Right kidney (tissue), 9 donors: ENCODE measurements at places on chromosomes 6 and 20.

DNA sequence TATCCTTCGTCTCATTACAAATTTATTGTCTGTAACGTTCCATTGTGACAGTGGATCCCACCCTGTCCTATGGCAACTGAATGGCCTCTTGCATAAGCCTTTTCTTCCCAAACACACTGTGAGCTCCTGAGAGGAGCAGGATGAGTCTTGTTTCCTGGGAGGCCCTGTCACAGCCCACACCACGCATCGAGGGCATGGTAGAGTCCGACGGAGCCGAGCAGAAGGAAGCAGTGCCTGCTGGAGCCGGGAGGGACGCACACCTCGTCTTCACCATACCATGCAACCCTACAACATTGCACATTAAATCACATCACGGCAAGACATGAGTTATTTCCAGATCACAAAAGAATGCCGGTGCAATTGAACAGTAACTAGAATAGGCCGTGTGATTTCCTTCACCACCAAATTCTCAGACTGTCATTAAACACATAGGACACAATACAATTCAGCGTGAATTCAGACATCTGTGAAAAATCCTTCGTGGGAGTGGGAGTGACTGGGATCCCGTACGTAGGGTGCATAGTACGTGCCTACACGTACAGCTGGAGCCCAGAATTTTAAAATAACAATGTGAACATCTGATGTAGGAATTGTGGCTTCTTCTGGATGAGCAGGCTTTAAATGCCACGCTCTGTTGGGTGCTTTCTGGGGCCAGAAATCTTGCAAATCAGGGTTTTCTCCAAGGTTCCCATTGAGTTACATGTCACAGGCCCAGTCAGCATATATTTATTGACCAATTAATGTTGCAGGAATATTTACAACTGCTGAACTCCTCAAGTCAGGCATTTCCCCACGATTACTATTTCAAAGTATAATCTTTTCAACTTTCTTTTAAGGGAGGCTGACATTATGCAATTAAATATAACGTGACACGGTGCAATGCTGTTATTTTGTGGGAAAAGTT lies 201.8 kb downstream of the TTLL2 start:
- DNase-seq, result no peak

- peak; percentile 40 for DNase-seq
Measured at GRCh38 chr6:23608931-23609435, 517.0 kb upstream of the NRSN1 start.

DNA sequence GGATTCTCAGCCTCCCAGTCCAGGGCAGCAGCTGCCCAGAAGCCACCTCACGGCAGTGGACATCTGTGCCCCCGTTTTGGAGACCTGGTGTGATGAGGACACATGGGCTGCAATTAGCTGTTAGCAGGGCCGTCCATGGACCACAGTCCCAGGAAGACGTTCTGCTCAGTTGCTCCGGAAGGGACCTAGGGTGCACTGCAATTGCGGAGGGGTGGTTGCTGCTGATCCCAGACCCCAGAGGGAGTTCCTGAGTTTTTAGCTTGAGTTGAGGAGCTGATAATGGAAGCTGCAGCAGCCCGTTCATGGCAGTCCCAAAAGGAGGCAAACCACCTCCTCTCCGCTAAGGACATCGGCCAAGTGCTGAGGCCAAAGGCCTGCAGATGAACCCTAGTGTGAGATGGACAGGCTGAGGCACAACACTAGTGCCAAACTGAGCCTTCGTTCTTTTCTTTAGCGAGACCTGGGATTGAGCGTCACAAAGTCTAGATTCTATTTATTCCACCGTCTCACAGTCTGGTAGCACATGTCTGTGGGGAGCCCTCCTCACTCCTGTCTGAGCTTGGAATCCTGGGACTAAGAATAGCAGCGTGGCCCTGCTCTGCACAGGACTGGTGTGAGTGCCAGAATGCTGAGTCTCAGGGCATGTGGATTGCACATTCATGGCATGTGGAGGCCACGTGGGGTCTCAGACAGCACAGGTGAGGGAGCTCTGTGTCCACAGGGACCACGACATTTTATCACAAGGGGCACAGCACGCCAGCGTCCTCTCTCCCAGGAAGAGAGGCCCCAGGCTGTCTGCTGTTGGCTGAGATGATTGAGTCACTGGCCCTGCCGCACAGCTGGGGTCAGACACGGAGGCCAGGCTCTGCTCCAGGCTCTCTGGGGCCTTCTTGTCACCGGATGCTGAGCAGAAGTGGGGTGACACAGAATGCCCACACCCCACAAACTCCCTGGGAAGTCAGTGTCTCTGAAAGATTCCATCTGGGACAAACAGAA lies 113.4 kb downstream of the PSMB1 start:
- DNase-seq, result no peak

DNA sequence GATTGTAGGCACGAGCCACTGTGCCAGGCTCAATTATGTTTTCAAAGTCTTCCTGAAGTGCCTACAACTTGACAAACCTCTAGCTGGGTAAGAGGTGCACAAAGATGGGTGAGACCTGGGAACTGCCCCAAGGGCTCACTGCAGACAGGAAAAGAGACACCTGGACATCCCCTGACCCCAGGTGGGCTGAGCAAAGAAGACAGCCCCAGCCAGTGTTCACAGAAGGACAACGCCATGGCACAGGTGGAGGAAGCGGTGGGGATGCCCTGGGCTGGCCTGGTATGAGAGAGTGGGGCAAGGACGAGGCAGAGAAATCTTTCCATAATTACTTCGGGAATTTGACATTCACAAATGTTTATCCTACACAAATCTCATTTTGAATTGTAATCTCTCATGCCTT lies 278.9 kb downstream of the SMOC2 start:
- DNase-seq, result no peak

DNA sequence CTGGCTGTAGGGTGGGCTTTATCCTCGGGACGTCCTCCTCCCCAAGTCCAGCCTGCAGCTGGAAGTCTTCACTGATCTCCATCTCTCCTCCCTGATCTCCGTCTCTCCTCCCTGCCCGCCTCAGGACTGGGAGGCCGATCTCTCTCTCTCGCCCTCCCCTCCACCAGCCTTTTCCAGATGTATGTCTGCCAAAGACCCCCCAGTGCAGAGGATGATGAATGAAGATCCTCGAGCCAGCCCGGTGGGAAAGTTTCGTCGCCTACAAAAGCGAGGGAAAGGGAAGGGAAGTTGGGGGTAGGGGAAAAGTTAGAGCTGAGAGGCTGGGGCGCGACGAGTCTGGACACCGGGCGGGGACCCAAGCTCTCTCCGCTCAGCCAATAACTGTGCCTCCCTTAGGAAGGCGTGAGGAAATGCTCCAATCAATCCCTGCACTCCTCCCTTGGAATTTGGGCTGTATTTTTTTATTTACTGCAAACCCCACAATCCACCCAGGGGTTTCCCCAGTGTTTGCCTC lies 595 bp upstream of the SRF start:
- DNase-seq, result peak; percentile 95

GRCh38 chr6:149907317-149907716 lies 9.4 kb upstream of the RAET1E start:
- DNase-seq, result no peak

DNA sequence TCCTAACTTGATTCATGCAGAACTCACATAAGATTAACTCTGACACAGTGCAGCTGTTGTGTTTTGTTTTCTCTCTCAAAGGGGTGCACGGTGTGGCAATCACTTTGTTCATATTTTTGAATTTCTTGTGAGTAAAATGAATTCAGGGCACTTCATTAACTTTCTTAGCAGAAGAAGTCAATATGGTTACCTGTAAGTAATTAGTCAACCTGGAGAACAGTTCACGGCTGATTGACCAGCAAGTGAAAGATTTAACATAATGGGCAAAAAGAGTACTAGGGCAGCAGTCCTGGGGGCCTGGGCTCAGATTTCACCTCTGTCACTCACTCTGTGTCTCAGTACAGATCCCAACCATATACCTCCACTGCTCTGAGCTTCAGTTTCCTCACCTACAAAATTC lies 102.4 kb upstream of the SPTLC3 start:
- DNase-seq, result no peak

DNA sequence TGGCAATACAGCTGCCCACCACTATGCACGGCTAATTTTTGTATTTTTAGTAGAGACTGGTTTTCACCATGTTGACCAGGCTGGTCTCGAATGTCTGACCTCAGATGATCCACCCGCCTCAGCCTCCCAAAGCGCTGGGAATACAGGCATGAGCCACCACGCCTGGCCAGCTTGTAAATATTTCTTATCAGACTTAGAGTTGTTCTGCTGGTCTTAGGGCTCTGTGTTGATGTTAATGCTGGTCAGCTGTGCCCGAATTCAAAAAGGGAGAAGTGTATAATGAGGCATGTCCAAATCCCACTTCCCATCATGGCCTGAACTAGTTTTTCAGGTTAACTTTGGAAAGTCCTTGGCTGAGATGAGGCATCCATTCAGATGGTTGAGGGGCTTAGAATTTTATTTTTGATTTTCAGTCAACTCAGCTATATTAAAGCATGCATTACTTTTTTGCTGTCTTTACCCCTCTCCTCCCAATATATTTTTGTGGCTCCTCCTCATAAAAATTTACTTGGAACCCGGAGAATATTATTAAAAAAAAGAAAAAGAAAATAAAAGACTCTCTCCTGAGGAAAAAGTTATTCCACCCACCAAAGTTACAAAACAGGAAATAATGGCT lies 47.7 kb downstream of the ADAT2 start:
- DNase-seq, result no peak

GRCh38 chr20:31968291-31969126 lies 558 bp downstream of the XKR7 start:
- peak; percentile 83 for DNase-seq

GRCh38 chr6:14046476-14047068 lies 71.0 kb upstream of the CD83 start:
- DNase-seq, result peak; percentile 24

DNA sequence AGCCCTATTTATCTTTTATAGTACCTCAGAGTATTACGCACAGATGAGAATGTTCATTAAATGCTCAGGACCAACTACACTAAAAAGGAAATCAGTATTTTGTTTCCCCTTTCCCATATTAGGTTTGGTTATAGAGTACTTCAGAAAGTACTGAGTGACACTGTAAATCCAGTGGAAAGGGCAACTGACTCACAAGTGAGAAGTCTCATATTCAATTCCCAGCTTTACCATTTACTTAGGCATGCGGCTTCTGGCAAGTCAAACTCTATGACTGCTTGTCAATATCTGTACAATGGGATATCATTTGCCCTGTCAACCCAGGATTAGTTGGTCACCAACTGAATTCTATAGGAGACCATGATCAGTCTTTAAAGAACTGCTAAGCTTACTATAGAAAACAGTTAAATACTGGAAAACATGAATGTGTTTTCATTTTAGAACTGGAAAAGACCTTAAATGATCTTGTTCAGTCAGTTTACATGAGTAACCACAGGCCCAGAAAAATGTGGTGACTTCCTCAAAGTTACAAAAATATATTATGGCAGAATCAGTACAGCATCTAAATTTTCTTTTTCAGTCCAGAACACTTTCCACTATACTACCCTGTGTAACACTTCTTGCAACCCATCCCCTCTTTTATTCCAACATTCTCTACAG lies 3.6 kb downstream of the MAP3K7 start:
- no peak for DNase-seq

GRCh38 chr20:6767126-6767535 lies 355 bp upstream of the BMP2 start:
- DNase-seq, result peak; percentile 49

DNA sequence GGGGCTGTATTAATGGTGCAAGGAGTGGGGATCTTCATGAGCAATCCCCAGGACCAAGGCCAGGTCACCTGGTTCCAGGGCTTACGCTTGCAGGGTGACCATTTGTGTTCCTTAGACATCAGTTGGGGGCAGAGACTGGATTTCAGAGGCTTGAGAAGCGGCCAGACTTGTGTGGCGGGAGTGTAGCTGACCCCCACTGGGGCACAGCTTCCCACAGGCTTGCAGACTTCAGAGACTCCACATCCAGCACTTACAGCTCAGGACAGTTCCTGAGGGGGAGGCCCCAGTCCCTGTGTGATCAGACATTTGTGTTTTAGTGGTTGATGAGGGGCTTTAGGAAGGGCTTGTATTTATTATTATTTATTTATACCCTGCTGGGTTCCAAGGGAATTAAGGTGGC lies 15.3 kb downstream of the TJAP1 start:
- DNase-seq, result no peak

DNA sequence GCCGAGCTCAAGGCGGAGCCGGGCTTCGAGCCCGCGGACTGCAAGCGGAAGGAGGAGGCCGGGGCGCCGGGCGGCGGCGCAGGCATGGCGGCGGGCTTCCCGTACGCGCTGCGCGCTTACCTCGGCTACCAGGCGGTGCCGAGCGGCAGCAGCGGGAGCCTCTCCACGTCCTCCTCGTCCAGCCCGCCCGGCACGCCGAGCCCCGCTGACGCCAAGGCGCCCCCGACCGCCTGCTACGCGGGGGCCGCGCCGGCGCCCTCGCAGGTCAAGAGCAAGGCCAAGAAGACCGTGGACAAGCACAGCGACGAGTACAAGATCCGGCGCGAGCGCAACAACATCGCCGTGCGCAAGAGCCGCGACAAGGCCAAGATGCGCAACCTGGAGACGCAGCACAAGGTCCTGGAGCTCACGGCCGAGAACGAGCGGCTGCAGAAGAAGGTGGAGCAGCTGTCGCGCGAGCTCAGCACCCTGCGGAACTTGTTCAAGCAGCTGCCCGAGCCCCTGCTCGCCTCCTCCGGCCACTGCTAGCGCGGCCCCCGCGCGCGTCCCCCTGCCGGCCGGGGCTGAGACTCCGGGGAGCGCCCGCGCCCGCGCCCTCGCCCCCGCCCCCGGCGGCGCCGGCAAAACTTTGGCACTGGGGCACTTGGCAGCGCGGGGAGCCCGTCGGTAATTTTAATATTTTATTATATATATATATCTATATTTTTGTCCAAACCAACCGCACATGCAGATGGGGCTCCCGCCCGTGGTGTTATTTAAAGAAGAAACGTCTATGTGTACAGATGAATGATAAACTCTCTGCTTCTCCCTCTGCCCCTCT lies 1.1 kb downstream of the CEBPB start:
- peak; percentile 94 for DNase-seq

DNA sequence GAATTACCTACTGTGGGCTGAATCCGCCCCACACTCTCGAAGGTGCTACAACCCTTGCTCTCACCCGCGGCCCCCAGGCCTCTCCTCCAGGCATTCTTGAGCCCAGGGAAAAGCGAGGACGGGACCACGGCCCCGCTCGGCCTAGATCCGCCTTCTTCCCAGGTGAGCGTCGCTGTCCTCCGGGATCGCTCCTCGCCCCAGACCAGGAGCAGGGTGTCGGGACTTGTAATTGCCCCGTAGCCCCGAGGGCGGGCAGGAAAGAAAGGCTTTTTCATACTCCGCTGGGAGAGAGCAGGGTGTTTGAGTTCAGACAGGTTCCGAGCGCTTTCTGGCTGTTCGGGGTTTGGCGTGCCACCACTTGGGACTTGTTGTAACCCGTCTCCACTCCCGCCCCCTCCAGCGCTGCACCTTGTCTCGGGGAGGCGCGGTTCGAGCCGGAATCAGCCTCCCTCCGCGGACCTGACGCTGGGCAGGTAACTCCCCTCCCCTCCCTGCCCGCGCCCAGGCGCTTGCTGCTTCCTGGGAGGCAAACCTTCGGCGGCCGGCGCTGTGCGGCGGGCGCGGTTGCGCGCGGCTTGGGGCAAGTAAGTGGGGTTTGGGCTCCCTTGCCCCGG lies at the start of gene FAM83B:
Gene FAM83B (plus strand): TSS at position 529 of the 614 bp plus-strand sequence. CDS start 23,476 bp downstream, outside the sequence.
- DNase-seq, result peak; percentile 77
